ENCODE measurements at places on chromosomes 3 and 15.

- no peak for DNase-seq
Observed at GRCh38 chr3:145882436-145882835, 278.5 kb downstream of the PLOD2 start.

- DNase-seq, result no peak
Observed at GRCh38 chr3:23985747-23986544, 40.9 kb downstream of the NR1D2 start.

DNA sequence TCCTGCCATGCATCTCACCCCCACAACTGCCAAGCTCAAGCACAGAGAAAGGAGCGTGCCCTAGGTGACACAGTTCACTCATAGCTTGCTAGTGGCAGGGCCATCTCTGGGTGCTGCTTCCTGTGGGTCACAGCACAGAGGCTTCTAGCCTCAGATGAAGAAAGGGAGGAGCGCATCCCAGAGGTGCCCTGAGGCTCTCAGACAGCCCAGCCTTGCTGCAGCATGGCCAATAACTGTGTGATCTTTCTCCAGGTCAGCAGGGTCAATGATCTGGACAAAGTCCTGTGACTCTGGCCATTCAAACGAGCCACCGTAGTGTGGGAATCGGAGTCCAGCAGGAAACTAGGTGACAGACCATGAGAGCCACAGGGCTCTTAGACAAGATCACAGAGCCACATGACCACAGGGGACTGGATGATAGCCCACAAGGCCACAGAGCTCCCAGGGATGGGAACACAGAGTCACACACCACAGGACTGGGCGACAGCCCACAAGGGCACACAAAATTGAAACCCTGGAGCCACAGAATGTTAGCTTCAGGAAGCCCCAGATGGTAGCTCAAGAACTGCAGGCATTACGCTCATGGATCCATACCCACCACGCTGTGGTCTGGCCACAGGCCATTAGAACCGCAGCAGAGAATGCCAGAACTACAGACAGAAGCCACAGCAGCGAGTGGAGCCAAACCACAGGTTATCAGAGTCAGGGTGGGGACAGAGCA, 25.9 kb upstream of the GRIP2 start:
- no peak for DNase-seq

DNA sequence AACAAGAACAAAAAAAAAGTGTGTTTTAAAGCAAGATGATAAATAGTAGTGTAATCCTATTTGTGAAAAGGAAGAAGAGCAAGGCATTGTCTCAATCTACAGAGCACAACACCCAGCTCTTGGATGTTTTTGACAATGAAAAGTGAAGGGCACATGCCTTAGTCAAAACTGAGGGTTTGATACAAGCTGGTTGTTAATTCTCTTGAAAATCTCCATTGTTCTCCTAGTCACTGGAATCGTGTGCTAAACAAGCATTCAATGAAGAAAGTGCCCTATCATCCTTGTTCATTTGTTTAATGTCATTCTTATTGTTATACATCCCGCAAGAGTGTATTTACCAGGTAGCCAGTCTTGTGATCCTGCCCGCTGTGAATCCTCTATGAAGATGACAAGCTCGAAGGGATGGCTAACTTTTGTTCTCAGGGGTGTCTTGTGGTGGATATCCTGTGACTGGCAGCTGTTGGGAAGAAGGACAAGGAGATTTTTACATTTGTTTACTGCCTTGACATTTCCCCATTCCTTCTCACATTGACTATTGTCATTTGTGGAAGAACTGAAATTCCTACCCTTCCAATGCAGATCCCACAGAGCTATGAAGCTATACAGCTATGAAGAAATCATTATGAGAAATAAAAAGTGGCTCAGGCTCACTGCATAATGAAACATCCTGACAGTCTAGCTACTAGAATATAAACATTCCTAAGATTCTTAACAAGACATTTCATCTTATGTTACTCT, 175.9 kb downstream of the VGLL3 start:
- no peak for DNase-seq

- no peak for DNase-seq
Observed at GRCh38 chr3:170723241-170723640, 137.4 kb upstream of the SLC7A14 start.

Data from T-helper 9 cell (primary cell).